ENCODE measurements at places on chromosomes 4 and X.

GRCh38 chr4:185589067-185589836 is 53.9 kb upstream of the PDLIM3 start:
- no peak for DNase-seq

GRCh38 chr4:81392164-81392563 is 79.5 kb downstream of the RASGEF1B start:
- DNase-seq: no peak

DNA sequence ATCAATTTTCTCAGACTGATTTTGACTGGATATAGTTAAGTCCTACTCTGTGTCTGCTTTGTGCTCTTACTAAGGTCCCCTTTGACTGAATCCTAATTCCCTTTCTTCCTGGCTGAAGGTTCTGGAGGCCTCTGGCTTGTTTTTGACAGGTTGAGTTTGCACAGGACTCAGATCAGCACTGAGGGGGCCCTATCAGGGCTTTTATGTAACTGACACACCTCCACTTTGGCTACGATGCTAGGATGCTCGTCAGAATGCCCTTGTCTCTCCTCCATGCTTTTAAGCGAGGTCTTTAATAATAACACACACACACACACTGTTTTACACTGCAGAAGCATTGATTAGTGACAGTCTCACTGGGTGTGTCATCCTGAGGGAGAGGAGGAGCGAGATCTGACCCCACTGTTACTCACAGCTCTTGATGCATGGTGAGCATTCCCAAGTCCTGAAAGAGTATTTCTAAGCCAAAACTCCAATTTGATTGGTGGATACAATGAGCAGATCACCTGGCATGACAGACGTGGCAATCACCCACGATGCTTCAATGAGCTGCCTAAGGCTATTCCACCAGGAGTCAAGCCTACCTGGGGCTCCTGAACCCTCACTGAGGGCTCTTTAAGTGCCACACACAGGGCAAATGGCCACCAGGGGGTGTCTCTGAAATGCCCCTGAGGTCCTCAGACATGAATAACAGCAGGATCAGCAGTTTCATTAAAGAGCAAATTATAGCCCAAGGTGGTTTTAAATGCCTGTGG is 130.4 kb upstream of the CPEB2 start:
- no peak for DNase-seq

DNA sequence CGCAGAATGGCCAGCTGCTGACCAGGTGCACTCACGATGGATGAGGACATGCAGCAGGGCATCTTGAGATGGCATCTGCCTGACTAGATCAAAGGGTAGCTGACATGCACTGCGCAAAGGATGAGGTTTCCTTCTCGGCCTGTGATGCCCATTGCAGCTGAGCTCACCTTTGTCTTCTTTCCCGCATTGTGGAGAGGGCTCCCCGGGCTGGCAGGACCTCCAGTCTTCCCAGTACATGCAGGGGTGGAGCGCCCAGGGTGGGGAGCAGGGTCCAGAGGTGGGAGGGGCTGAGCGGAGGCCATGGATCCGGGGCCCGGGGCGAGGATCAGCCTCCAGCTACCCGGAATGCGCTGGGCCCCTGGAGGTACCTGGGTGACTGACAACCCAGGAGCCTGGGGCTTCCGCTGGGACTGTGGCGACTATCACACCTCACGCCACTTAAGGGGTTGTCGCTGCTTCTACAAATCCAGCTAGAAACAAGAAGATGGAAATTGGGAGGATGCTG is 12.0 kb downstream of the TREX2 start:
- no peak for DNase-seq

- DNase-seq: no peak
Measured at GRCh38 chr4:95556207-95556859, 7.6 kb upstream of the UNC5C start.

DNA sequence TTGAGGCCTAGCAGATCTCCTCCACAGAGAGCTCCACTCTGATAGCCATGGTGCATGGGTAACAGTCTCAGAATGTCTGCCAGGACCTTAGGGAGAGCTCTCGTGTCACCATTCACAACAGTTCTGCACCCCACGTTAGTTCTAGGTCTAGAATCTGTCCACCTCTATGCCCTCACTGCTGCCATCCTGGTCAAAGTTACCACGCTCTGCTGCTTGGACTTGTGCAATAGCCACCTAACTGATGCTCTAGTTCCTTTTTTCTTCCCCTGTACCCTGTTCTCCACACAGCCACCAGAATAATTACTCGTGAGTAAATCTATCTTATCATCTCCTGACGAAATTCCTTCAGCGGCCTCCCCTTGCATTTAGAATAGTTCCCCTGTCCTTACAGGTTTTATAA is 268.8 kb upstream of the GATB start:
- DNase-seq: no peak

DNA sequence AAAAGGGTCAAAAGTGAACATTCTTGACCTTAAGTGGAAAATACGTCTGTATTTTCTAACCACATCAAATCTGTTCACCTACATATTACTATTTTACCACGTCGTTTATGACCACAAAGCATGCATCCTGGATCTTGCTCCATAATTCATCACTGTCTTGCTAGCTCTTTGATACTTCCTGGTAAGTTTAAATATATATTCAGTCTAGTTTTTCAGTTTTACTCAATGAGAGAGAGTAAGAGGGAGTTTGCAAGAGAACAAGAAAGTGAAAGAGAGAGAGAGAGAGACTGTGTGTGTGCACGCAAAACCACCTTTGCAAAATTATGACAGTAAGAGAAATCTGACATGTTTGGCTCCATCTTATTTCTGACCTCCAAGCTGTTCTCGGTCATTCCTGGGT is 173.7 kb upstream of the GALNTL6 start:
- no peak for DNase-seq

- no peak for DNase-seq
Measured at GRCh38 chr4:98722000-98722399, 63.6 kb upstream of the TSPAN5 start.

DNA sequence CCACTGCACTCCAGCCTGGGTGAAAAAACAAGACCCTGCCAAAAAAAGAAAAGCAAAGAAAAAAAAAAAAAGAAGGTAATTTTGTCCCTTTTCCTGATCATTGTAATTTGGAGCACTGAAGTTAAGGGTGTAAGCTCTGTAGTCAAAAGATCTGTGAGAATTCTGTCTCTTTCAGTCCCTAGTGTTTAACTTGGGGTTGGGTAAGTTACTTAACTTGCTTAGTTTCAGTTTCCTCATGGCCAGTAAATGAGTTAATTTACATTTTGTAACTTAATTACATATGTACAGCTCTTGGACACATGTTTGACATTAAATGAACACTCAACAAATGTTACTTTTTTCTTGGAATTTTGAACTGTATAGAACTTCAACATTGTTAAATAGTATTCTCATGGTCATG is 10.9 kb upstream of the UBE2K start:
- no peak for DNase-seq

DNA sequence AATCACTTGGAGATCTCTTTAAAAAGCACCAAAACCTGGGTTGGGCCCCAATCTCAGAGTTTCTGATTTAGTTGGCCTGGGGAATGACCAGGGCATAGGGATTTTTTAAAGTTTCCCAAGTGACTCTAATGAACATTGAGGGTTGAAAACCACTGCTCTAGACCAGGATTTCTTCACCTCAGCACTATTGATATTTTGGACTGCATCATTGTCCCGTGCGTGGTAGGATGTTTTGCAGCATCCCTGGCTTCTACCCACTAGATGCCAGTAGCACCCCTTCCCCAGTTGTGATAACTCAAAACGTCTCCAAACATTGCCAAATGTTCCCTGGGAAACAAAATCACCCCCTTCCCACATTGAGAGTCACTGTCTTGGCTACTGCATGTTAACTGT is 61.8 kb downstream of the ATXN3L start:
- no peak for DNase-seq

GRCh38 chr4:10808591-10808990 is 124.0 kb upstream of the CLNK start:
- no peak for DNase-seq

DNA sequence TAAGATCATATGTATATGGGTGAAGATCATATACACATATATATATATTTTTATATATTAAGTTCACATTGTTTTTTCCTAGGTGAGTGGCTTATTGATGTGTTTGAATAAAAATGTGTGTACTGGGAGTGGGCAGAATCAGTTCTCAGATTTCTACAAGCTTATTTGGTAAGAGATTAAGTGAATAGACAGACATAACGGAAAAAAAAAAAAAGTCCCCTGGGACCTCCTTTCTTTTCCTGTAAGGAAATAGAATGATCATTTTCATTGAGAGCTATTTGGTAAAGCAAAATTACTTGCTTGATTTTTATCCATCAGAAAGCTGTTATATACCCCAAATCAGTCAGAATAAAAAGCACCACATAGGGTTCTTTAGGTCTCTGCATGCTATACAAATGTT is 597.7 kb downstream of the PCDH18 start:
- no peak for DNase-seq

GRCh38 chrX:11663875-11664210 is 1.9 kb downstream of the ARHGAP6 start:
- no peak for DNase-seq

DNA sequence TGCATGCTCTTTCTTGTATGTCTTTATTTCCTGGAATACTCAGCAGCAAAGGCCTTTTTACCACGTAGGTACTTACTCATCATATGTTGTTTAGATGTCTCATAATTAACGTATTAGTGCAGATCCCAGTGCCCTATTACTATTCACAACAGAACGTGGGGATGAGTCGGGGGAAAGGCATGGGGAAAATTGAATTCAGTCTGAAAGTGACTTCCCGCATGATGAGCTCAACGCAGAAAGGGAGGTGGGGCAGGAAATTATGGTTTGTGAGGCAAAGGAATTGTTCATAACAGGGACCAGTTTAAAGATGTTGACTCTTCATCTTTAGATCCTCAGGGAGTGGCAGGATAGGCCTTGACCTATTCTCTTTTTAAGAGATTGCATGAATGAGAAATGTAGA is 2.0 kb upstream of the TMPRSS11D start:
- no peak for DNase-seq

DNA sequence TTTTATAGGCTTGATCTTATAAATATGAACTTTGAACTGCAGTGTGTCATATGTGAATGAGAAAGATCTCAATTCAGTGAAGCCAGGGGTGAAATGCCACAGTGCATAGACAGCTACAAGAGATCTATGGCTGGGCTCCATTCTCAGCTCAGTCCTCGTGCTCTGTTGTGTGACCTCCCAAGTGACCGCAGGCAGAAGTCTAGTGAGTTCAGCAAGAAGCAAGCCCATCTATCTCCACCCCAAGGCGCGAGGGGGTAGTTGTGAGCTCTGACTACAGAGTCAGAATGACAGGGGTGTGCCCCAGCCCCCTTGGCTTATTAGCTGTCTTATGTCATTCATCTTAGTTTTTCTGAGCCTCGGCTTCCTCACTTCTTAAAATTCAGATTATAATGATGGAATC is 378.3 kb downstream of the FBXW7 start:
- DNase-seq: no peak

- no peak for DNase-seq
Measured at GRCh38 chr4:124685851-124686250, 26.7 kb downstream of the ANKRD50 start.

GRCh38 chr4:187128222-187128621 is 404.6 kb upstream of the FAT1 start:
- no peak for DNase-seq

DNA sequence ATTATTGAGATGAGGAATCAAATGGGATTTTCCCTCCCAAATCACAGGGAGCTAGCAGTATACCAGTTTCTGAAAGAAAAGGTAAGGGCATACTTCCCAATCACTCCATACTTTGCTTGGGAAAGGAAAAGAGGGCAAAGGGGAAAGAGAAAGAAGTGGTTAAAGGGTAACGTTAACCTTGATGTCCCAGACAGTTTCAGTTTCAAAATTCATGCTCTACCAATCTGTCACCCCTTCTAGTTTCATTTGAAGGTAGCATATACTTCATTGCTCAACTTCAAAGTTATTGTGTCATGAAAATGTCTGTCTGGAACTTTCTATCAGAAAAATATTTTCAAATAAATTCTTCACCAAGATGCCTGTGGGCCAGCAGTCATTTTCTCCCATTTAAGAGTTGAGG is 16.0 kb downstream of the TNMD start:
- DNase-seq: no peak

- no peak for DNase-seq
Measured at GRCh38 chrX:113675278-113675677, 834.6 kb upstream of the AMOT start.

DNA sequence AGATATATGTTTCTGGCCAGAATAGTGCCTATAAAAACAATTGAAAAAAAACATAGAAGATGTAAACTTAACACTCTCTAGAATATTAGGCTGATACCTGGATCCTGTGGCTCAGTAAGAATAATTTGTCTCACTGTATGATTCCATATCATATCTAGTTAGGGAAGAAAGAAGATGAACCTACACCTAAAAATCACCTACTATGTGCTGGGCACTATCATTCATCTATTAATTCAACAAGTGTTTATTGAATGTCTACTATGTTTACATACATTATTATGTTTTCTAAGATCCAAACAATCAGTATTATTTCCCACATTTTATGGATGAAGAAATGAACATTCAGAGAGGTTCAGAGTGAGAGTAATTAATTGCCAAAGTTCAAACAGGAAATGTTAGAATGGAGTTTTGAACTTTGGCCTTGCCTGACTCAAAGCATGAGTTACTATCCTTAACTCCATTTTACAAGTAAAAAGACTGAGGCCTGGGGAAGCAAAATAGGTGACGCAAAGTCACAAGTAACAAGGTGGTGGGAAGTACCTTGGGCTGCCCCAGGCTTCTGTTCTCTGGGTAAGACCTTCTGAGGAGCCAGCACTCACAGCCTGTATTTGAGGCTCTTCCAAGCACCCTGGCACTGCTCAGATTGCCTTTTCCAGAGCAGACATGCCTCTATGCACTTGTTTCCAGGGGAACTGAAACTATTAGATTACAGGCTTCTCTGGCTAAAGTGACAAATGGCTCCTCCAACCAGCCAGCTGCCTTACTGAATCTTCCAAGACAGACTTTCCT is 111.1 kb upstream of the ACSL4 start:
- no peak for DNase-seq

GRCh38 chr4:124948976-124949597 is 236.6 kb upstream of the ANKRD50 start:
- no peak for DNase-seq

GRCh38 chrX:136819031-136819703 is 38.4 kb upstream of the ARHGEF6 start:
- DNase-seq: no peak

GRCh38 chr4:28636971-28637370 is 1776.3 kb downstream of the STIM2 start:
- no peak for DNase-seq

- DNase-seq: no peak
Measured at GRCh38 chr4:95500361-95500760, 48.4 kb downstream of the UNC5C start.
